ENCODE measurements at places on chromosomes 3 and 15.
A peak's percentile ranks its signal among the peaks of the same experiment; 100 is the strongest.

DNA sequence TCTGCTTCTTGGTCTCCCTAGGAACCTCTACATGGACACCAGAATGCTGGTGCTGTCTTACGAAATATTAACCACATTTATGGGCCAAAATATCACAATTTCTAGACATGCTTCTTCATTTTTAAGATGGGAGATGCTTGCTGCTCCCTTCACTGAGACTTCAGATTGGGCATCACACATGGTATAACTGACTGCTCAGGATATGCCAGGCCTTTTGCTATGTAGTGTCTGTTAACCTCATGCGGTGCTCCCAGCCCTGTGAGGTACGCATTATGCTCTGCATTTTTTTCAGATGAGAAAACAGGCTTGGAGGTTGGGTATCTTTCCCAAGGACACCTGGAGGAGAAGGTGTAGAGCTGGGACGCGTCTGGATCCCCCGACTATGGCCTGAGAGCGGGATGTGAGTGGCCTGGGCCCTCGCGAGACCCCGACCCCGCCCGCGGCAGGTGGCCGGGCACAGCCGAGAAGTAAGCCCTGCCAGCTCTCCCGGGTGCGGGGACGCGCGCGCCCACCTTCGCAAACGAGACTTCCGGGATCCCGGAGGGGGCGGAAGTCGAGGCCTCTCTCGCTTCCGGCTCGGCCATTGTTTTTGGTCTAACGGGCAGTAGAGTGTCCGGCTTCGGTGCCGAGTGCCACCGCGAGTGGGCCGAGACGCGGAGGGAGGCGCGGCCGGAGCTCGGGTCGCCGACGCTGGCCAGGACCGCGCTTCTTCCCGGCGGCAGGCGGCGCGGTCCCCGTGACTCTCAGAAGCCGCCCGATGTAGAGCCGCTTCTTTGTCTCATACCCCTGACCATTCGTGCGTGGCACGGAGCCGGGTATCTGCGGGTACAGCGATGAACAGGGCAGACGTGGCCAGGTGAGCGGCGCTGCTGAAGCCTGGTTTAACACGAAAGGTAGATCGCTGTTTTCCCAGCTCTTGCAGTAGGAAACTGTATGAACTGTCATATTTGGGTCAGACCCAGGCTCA lies at the start of gene ZKSCAN7:
Gene ZKSCAN7, plus strand, starts transcription at position 568 of the 967 bp plus-strand sequence. CDS start 1,855 bp downstream, outside the sequence.
- DNase-seq = peak; percentile 13

DNA sequence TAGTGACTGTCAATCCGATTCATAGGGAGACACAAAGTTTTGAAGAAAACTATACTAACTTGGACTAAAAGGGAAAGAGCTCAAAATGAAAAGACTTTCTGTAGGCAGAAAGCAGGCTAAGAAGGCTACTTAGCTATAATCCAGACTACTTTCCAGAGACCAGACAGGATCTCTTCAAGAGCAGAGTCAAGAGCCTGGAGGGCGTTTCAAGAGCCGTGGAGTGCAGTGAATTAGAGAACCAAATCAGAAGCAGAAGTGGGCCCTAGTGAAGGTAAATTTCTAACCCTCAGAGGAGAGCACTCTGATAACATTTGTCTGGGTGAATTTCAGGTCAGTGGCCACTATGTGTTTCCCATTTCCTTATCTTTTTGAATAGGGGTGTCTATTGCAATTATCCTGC lies 76.4 kb downstream of the CGGBP1 start:
- DNase-seq = no peak

GRCh38 chr3:123319760-123320159 lies 118.0 kb downstream of the SEC22A start:
- no peak for DNase-seq

DNA sequence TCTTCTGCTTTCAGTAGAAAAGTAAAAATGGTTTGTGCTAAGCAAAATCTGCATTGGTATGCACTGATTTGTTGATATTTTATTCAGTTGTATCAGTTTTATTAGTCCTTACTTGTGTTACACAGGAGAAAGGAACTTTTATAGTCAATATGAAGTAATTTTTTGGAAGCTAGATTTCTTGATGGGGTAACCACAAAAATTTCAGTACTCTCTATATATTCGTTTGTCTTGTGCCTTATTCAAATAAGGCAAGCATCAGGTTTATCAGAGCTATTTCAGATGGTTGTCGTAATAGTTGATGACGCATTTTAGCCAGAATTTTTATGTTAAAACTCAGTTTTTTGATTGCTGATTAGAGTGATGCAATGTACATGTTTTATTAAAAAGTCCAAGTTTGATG lies 50.7 kb upstream of the NIPA1 start:
- DNase-seq = no peak

DNA sequence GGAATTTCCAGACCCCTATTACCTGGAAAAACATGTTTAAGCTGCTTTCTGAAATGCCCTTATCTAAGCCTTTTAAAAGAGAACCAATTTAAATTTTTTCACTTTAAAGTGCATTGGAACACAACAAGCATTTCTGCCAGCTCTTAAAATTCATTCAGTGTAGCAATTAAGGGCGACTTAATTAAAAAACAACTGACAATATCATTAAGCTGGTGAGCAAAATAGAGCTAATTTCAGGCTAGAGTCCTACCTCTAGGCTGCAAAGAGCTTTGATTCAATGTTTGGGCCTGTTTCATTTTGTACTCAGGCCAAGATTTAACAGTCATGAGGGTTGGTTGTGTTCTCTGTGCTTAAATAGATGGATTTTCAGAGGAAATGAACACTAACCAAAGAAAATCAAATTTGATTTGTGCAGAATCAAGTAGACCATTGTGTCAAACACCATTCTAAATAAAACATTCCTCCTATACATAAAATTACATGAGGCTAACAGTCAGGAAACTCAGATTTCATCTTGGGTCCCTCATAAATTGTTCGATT lies 114.6 kb downstream of the TMEM108 start:
- DNase-seq = no peak

GRCh38 chr3:127614928-127615589 lies 13.9 kb upstream of the PODXL2 start:
- no peak for DNase-seq

DNA sequence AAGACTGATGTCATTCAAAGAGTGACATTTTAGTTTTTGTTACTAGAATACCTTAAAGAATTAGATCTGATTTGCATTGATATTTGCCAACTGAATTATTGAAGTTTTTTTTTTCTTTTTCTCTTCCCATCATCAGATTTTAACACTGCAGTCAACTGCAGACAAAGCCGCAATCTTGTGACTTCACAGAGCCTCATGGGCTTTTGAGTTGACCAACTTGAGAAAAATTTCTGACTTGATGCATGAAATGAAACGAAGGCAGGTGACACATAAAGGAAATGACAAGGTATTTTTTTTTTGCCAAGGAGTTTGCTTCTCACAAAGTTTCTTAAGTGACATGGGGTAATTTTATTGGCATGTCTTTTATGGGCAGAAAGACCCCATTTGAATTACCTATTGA lies 383.7 kb downstream of the GAP43 start:
- no peak for DNase-seq

- no peak for DNase-seq
Measured at GRCh38 chr3:179146911-179147513, 1.1 kb upstream of the PIK3CA start.

DNA sequence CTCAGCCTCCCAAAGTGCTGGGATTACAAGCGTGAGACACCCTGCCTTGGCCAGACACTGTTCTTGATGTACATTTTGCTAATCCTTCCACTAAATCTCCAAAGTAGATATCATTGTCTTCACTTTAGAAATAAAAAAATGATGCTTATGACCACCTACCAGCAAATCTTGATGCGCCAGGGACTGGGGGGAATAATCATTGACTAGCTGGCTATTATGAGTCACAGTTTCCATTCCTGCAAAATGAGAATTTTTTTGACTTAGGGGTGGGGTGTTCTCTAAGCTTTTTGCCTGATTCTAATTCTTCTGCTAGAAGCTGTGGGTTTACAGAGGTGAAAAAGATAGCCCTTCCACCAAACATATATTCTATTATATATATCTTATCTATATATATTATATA lies 17.1 kb upstream of the RFC4 start:
- DNase-seq = no peak

DNA sequence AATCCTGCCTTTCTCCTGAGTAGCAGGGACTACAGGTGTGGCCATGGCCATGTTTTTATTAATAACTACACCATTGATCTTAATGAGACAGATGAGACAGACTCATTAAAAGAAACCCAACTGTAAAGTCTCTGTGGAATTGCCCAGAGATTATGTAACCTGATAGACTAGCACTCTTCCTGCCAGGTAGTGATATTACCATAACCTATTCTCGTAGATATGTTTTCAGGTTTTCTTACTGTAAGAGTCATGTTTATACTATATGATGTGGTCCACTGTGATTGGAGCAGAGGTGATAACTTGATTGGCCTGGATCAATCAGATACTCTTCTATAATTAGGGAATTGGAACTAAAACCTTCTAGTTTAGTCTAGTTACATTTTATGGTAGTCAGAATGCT lies 93.7 kb downstream of the NFKBIZ start:
- no peak for DNase-seq

DNA sequence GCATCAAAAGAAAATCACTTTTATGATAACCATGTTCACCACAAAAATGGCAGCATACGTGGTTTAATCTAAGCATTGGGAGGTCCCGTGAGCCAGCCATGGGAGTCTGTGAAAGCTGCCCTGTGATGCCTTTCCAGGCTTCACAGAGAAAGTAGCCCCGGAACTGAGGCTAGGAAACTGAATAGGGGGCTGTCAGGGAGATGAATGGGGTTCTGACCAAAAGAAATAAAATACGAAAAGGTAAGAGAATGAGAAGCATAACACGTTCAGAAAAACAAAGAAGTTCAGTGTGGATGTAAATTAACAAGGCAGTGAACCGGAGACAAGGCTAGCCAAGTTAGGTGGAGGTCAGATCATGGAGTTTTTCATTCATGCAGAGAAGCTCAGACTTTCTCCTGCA lies 118.9 kb downstream of the ANXA2 start:
- DNase-seq = no peak

DNA sequence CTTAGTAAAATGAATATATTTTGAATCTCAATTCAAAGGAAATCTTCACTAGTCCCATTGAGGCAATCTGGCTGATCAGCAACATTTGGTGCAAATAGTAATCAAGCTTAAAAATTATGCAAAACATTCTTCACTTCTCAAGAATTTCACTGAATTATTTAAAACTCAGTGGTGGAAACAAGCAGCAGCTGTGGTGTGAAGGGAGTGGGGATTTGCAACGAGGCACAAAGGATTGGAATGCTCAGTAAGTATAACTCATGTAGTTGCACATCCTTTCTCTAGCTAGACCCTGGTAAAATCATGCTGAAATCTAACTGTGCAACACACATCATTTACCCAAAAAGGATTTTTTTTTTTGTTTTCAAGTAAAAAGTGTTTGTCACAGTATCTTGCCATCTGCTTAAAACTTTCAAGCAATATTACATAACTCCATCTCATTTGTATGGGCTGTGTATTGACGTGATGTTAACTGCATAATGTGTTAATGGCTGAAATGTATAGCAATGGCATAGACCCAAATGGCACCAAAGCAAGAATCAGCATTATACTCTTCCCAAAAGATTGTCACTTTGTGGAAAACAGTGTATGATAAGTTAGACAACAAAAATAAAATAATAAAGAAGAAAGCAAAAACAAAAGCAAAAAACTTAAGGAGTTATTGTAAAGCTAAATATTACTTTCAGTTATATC lies 816.6 kb downstream of the EPHA3 start:
- no peak for DNase-seq

- no peak for DNase-seq
Measured at GRCh38 chr3:148175214-148175613, 522.5 kb upstream of the AGTR1 start.

DNA sequence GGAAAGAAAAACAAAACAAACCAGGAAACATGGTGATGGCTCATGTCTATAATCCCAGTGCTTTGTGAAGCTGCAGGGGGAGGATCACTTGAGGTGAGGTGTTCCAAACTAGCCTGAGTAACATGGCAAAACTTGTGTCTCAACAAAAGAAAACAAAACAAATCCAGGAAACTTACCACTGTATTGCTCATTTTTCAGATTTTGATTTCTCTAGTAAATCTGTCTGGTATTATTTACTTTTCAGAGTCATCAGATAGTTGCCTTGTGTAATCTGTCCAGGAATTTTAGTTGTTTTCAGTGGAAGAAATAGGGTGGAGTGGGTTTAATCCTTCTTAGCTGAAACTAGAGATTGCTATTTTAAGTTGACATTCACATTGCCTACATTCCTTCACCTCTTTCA lies 91.8 kb upstream of the ALCAM start:
- no peak for DNase-seq

GRCh38 chr15:20672470-20672869 lies 130.9 kb upstream of the GOLGA6L6 start:
- DNase-seq = no peak

GRCh38 chr3:102605153-102605552 lies 170.3 kb downstream of the ZPLD1 start:
- DNase-seq = no peak

- DNase-seq = no peak
Measured at GRCh38 chr3:58737644-58738043, 71.1 kb upstream of the FAM3D start.

DNA sequence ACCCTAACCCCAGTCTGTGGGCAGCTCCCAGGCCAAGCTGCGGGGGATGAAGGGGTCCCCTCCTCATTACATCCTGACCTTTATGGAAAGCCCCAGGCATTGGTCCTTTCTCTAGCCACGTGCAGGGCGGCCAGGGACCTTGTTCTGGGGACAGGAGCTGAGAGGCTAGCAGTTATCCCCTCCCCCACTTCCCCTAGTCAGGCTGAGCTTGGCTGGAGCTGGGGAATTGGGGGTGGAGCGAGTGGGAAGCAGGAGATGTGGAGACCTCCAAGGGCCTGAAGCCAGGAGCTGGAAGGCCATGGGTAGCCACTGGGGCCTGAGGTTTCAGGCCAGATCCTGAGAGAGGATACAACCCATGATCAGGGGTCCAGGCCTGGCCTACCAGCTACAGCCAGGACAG lies 45.8 kb downstream of the DNAH1 start:
- no peak for DNase-seq

DNA sequence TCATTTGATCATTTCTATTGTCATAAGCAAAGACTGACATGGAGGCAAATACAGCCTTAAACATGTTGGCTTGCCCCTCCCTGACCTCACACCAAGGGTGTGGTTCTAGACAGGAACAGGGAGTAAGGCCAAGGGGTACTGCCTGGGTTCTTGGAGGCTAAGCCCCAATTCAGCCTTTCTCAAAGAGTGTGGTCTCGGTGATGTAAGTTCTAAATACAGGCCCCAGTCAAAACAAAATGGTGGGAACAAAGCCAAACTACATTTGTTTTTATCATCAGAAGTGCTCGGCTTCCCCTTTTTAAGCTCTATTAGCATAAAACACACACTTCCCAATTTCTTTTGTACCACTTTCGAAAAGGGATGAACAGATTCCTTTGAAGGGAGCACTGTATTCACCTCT lies 129.5 kb downstream of the ATP8B4 start:
- DNase-seq = no peak

DNA sequence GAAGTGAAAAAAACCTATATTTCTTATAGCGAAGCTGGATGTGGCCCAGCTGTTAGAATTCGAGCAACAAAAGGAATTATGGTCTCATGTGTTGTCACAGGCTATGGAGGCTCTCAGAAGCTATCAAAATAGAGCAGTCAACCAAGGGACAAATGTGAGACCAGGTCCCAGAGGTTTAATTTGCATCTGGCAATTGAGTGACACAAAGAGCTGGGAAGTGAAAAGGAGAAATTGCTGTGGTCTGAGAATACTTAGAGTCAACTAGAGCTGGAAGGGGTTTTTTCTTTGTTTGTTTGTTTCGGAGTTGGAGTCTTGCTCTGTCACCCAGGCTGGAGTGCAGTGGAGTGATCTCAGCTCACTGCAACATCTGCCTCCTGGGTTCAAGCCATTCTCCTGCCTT lies 61.3 kb upstream of the SMAD3 start:
- no peak for DNase-seq

Measured in effector CD8-positive, alpha-beta T cell (primary cell).